ENCODE measurements at places on chromosomes 11 and 22.

DNA sequence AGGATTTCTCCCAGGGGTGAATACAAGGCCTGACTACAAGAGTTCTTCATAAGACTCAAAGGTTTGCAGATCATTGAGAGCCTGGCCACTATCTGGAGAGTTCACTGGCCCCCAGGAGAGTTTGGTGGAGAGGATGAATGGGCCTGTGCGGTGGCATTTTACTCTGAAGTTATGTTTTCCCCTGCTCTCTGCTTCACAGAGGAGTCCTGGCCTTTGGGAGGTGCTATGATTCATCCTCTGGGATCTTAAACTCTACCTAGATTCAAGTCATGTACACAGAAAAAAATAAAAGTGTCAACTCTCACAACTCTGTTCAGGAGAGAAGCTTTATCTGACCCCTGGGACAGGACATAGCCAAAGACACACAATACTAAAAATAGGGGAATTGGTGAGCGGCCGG is 159.1 kb upstream of the CARD18 start:
- DNase-seq = no peak

DNA sequence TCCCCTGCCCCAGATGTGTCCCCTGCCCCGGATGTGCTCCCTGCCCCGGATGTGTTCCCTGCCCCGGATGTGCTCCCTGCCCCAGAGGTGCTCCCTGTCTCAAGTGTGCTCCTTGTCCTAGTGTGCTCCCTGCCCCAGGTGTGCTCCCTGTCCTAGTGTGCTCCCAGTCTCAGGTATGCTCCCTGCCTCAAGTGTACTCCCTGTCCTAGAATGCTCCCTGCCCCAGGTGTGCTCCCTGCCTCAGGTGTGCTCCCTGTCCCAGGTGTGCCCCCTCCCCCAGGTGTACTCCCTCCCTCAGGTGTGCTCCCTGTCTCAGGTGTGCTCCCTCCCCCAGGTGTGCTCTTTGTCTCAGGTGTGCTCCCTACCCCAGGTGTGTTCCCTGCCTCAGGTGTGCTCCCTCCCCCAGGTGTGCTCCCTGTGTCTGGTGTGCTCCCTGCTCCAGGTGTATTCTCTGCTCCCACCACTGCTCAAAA is 48.7 kb upstream of the RASD2 start:
- DNase-seq = no peak

DNA sequence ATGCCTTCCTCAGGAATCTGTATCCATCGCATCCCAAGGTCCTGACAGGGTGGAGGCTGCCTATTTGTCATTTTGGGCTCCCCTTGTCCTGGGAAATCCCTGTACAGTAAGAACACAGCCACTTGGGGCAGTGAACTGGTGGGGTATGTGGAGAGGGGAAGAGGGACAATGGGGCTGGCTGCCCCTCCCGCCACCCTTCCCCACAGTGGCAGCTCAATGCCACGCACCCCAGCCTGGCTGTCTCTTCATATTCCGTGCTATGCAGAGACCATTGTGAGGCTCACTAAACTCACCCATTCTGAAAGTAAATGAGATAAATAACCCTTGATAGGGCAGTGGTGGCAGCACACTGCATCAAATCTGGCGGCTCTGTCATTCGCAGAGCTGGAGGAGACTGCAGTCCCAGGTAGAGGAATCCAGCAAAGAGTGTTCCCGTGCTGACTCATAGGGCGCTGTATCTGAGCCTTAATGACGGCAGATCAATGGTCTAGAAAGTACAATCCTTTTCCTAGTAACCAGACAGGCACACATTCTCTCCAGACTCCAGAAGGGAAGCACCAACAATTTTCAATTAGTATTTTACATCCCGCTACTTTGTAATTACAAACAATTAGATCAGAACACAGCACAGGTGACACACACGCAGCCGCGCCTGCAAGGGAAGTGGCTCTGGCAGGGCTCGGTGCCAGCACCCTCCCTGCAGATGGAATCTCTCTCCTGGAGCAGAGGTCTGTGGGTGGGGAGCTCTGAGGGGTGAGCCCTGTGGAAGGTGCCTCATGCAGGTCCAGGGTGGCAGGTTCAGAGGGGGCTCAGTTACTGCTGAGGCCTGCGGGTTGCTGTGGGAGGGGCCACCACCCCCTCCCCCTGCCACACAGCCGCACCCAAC is 167.9 kb upstream of the B3GAT1 start:
- DNase-seq = no peak

DNA sequence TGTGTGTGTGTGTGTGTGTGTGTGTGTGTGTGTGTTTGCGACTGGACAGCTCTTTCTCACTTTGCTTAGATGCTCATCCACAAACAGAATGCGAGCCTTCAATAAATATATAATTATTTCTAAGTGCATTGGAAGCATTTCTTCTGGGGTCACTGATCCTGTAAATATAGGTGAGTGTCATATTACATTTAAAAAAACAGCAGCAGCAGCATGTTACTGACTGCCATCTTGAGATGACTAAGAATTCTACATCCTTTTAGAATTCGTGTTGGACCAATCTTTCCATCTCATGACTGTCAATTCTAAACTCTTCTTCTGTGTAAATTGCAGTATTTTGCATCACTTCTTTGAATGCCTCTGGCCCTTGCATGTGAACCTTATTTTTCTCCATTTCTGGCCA is 238.0 kb upstream of the DDI1 start:
- no peak for DNase-seq

DNA sequence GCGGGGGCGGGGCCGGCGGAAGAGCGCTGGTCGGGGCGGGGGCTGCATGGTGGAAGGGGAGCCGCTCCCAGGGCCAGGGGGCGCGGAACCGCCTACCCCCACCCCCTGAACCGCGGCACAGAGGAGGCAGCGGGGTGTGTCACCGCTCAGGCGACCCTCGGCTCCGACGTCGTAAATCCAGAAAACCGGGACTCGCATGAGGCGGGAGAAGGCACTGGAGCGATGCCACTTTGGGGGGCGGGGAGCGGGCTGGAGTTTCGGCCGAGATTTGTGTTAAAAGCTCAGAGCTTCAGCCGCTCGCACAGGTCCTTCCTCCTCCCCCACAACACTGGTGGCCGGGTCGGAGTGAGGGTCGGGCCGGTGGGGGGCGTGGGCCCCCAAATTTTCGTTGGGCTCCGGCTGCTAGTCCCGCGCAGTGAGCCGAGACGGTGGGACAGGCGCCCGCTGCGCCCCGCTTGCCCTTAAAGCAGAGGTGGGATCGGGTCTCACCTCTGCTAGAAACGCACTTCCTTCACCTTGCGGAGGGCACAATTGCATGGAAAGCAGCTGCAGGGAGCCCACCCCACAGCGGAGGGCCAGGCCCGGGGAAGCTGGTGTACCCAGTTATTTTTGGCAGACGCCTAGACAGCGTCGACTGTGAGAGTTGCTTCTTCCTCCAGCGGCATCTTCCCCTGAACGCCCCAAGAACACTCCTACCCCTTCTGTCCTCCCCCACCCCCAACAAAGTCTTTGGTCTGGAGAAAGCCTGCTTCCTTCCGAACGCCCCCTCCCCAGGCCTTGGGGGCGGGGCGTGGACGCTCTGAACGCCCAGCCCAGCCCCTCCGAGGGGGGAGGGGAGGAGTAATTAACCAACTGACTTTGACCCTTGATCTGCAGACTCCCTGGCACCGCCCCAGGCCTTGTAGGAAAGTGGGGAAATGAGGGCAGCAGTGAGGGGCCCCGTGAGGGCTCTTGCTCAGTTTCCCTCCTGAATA is 1.1 kb downstream of the OVOL1 start:
- peak; percentile 64 for DNase-seq

GRCh38 chr11:8025816-8026215 is 38.7 kb downstream of the EIF3F start:
- DNase-seq = no peak

DNA sequence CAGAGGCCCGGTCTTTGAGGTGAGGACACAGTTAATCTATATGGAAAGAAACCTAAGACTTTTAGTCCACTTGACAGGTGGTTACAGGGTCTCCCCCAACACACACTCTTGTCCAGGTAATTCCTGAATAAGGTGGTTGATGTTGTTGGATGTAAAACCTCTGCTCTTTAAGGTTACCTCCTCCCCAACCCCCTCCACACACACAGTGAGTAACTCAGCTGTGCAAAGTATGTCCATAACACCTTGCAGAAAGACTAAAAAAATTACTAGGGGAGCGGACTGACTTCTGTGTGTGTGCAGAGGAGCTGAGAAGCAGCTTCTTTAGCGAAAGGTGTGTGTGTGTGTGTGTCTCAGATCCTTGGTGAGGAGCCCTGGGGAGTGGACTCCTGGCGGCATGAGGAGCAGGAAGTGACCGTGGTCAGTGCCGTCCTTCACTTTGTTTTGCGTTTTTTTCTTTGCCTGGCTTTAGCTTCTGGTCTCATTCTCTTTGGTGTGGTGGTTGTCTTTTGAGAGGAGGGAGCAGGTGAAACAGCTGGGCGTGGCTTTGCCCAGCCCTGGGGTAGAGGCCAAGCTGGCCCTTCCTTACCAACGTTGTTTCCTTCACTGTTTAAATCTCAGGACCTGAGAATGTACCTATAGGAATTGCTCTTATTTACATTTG is 1.7 kb downstream of the ZBED4 start:
- DNase-seq = no peak

GRCh38 chr11:69005631-69006368 is 7.2 kb downstream of the MRGPRF start:
- DNase-seq = no peak

DNA sequence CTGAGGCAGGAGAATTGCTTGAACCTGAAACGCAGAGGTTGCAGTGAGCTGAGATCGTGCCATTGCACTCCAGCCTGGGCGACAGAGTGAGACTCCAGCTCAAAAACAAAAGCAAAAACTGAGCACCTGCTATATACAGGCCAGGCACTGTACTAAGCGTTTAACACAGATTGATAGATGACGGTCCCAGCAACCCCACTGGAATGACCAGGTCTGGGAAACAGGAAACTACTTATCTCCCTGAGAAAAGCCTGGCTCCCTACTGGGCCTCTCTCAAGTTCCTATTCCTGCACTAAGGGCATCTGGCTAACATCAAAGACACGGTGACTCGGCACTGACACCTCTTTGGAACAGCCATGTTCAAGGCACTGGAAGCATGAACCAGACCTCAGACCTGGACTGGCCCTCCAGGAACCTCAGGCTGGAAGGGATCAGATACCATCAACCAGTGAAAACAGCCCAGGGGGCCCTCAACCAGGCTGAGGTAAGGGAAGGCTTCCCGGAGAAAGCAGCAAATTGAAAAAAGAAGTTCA is 16.6 kb downstream of the ARAP1 start:
- DNase-seq = no peak

GRCh38 chr11:23723861-23724260 is 773.0 kb upstream of the LUZP2 start:
- DNase-seq = no peak

GRCh38 chr11:72413914-72414628 is 20.3 kb downstream of the CLPB start:
- DNase-seq = peak; percentile 83

GRCh38 chr11:826227-826621 is 1.5 kb upstream of the CRACR2B start:
- DNase-seq = no peak

DNA sequence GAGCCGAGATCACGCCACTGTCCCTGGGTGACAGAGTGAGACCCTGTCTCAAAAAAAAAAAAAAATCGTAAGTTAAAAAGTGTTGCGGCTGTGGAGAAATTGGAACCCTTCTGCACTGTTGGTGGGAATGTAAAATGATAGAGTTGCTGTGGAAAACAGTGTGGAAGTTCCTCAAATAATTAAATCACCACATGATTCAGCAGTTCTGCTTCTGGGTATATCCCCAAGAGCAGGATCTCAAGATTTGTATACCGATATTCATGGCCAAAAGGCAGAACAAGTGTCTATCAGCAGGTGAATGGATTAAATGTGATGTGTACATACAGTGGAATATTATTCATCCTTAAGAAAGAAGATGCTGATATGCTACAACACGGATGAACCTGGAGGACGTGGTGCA is 3.8 kb downstream of the SELENOO start:
- no peak for DNase-seq

DNA sequence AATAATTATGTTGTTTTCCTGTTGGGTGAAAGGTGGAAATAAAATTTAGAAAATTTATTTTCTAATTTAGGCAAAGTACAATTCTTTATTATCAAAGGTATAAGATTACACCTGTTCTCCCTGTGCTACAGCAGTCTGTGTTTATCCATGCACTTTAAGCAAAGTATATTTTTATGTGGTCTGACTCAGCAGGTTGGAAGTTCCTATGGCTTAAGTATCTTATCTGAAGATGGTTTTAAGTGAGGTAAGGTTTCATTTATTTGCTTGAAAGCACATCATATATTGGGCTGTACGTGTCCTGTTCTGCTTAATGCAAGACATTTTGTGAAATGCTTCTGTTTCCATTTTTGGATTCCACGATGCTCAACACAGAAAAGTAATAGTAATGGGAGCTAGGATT is 14.6 kb downstream of the PPME1 start:
- DNase-seq = no peak

DNA sequence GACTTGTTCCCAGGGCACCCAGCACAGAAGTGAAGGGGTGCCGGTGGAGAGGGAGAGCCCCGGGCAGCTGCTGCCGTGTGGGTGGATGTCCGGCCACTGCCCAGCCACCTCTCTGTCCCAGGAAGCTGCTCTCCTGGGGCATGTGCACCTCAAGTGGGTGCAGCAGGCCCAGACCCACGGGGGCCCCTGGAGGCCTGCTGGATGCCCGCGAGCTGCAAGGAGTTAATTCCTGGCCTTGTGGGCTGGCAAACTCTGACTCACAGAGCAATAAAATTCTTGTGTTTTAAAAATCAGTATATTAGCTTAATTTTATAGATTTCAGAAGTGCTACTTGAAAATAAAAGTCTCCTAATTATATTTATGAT is 37.4 kb upstream of the KCNQ1OT1 start:
- DNase-seq = no peak

DNA sequence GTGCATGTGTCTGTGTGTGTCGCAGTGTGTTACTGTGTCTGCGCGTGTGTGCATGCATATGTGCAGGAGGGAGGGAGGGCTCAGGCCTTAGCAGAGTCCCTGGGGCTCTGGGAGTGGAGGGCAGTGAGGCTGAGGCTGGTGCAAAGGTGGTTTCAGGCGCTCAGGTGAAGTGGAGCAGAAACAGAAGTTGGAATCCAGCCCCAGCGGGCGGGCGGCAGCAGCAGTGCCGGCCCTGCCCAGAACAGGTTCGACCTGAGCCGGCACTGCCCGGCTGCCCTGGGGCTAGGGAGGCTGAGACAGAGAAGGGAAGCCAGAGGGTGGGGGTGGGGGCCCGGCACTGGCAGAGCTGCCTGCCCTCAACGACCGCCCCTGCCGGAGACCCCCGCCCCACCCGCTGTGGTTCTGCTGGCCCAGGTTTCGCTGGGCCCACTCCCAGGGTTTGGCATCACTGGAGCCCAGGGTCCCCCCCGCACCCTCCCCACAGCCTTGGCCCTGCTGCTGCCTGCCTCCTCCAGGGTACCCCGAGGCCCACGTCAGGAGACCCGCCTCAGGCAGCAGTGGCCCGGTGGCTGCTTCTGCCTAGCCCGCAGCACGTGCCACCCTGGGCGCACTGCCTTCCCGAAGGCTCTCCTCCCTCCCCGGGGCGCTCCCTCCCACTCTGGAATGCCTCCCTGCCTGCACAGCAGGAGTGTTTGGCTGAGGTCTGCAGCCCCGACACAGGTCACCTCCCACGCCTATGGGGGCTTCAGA is 13.3 kb downstream of the ASCL2 start:
- DNase-seq = no peak

Data from left lung (tissue), 14 donors.